ENCODE measurements at places on chromosomes 6 and 20. TPM values are rescaled to one million over a fixed set of nuclear protein-coding genes. Genes with fewer than 3 reads are reported as not detected.

Gene RCAN2
- not detected for total RNA-seq

Gene CEP85L
- total RNA-seq: 48.7 TPM

Gene ZNF334
- total RNA-seq: 1.3 TPM

Gene TNXB
- 4.8 TPM for total RNA-seq

Gene TMEM151B
- not detected for total RNA-seq

Gene ZNF165
- total RNA-seq: 0.84 TPM

Gene NR2E1
- not detected for total RNA-seq

Gene HRH3
- not detected for total RNA-seq

Gene EFCAB8
- total RNA-seq: 1.0 TPM

Gene ARFGEF3
- 0.08 TPM for total RNA-seq

Gene KIF25
- total RNA-seq: not detected

Gene LAMA2
- 0.26 TPM for total RNA-seq

Gene BNIP5
- not detected for total RNA-seq

Gene SLC17A3
- 0.21 TPM for total RNA-seq

Gene MCHR2
- not detected for total RNA-seq

Gene CLVS2
- not detected for total RNA-seq

Gene COX4I2
- total RNA-seq: not detected

Gene INSM1
- not detected for total RNA-seq

Gene APOM
- total RNA-seq: 3.2 TPM

Gene SLC13A3
- not detected for total RNA-seq
